ENCODE measurements at places on chromosomes 2 and 18.
A peak's percentile ranks its signal among the peaks of the same experiment; 100 is the strongest.

DNA sequence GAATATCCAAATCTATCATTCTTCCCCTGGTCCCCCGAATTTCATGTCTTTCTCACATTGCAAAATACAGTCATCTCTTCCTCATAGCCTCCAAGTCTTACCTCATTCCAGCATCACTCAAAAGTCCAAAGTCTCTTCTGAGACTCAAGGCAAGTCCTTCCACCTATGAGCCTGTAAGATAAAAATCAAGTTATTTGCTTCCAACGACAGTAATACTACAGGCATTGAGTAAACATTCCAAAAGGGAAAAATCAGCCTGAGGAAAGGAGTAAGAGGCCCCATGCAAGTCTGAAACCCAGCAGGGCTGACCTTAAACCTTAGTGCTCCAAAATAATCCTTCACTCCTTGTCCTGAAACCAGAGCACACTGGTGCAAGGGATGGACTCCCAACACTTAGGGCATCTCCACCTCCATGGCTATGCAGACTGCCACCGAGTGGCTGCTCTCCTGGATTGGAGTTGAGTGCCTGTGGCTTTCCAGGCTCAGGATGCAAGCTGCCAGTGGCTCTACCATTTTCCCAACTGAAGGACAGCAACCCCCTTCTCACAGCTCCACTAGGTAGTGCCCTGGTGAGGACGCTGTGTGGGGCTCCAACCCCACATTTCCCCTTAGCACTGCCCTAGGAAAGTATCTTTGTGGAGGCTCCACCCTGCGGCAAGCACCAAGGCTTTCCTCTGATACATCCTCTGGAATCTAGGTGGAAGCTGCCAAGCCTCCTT lies 16.3 kb downstream of the DTNA start:
- no peak for DNase-seq

- no peak for DNase-seq
Observed at GRCh38 chr2:118013221-118013723, 598 bp downstream of the CCDC93 start.

- no peak for DNase-seq
Observed at GRCh38 chr2:208320686-208321085, 54.6 kb downstream of the PIKFYVE start.

GRCh38 chr18:13003466-13003896 lies 12.3 kb downstream of the CEP192 start:
- DNase-seq, result peak; percentile 16

GRCh38 chr2:44358503-44358902 lies 2.8 kb downstream of the PREPL start:
- DNase-seq, result peak; percentile 4

DNA sequence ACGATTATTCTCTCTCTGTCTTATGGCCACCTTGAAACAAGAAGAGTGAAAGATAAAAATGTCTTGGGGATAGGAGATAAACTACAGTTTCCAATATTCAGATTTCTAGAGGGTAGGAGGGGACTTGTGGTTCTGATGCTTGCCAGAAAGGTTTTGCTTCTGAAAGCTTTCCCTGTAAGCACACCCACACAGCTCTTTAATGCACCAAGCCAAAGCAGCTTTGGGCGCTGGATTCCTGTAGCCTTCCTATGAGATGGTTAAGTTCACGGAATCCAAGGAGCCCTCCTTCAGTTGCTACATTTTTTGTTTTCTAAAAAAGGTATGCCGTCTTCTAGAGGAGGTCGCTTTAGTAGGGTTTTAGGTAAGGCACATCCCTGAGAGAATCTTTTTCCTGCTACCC lies 4.9 kb downstream of the LRRTM1 start:
- DNase-seq, result no peak

- DNase-seq, result no peak
Observed at GRCh38 chr2:205014201-205014600, 468.9 kb downstream of the PARD3B start.

DNA sequence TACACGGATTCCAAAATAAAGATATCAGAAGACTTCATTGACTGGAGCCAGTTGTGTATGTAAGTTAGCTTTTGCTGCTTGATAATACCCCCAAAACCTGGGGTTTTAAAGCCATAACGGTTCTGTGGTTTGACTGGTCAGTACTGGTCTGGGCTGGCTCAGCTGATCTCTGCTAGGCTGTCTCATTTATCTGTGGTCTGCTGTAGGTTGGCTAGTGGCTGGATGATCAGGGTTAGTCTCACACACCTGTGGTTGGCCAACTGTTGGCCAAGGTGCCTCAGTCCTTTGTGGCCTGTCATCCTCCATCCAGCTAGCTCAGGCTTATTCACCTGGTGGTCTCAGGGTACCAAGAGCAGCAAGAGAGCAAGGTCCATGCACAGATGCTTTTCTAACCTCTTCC lies 183.2 kb downstream of the KLHL29 start:
- no peak for DNase-seq

GRCh38 chr2:242056785-242057184 lies 187.3 kb downstream of the RTP5 start:
- DNase-seq, result no peak

- DNase-seq, result no peak
Observed at GRCh38 chr2:11990576-11990975, 244.1 kb downstream of the LPIN1 start.

- DNase-seq, result no peak
Observed at GRCh38 chr2:112483042-112483473, 1.1 kb downstream of the TTL start.

- DNase-seq, result no peak
Observed at GRCh38 chr2:237594514-237594871, 4.0 kb upstream of the RAB17 start.

- no peak for DNase-seq
Observed at GRCh38 chr2:70214953-70215549, 24.2 kb upstream of the C2orf42 start.

DNA sequence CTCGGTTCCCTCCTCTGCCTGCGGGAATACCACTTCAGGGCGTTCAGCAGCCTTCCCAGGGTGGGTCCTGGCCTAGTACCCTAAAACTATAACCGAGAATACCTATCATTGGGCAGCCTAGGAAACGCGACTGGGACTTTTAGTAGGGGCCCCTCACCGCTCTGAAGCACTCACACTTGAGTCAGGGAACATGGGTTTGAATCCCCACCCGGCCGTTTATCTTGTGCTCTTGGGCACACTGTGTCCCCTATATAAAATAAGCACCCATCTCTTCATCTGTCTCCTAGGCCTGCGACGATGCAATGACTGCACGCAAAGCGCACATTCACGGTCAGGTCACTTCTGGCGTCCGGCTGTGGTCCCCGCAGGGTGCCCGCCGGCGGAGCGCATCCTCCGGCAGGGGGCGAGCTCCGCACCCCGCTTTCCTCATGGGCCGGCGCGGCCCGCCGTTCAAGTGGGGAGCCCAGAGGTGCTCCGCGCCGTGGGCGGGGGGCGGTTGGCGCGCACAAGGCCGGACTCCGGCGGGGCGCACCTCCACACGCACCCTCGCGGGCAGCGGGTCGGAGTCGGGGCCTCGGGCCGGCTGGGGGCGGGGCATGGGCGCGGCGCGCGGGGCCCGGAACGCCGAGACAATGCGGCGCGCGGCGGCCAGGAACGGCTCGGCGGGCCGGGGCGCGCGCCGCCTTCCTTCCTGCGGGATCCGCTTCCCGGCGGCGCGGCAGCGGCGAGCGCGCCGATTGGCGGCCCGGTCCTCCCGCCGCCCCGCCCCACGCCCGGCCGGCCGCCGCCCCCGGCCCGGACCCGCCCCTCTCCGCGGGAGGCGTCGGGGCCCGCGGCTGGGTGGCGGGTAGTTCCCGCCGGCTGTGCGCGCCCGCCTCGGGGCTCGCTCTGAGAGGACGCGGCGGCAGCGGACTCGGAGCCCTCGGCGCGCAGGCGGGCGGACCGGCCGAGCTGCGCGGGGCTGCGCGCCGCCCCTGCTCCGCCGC lies at the start of gene ASAP2:
ASAP2 (plus strand) TSS at position 850 of the 986 bp plus-strand sequence. CDS start 293 bp downstream, outside the sequence.
- no peak for DNase-seq

DNA sequence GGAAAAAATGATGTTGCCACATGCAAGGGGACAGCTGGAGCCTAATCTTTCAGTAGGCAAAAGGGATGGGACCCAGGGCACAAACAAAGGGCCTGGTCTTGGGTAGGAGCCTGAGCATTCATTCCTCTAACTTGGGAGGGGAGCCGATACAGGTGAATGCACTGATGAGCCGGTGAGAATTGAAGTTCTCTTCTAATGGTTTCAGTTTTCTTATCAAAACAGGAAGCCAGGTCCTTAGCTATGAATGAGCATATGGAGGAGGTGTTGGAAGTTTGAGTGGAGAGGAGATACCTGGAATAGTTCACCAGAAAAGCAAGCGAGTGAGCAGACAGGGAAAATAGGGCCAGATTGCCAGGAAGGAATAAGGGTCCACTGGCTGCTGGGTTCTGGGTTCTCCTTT lies 10.1 kb downstream of the DPP4 start:
- DNase-seq, result no peak

DNA sequence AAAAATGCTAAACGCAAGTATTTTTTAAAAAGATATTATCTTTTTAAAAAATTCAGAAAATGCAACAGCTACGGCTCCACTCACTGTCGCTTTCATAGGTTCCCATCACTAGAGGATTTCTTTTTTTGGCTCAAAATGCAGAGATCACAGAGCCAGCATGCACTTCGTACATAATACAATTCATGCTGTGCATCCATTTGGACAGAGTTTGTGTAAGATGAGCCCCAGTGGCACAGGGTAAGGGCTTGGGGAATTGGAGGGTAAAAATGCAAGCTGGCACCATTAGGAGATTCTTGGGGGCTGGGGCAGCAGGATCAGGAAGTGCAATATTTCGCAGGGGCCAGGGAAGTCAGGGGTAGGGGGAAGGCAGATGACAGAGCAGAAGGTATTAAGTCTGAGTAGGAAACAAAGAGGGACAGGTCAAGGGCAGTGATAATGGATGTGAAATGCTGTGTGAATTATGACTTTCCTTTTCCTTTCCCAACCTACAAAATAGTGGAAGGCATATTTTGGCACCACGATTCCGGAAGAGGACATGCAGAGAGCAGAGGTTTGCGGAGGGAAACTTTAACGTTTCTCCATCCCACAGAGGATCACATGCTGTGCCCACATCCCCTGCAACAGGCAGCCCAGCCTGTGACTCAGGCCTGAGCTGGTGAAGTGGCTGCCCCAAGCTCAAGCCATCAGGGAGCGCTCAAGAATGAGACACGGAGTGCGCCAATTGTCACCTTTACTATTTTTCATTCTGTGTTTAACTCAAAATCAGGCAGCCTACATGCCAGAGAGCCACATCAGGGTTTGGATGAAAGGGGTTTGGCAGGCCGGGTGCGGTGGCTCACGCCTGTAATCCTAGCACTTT lies 4.7 kb downstream of the CAPG start:
- peak; percentile 47 for DNase-seq

GRCh38 chr18:34710458-34710914 lies 388 bp downstream of the DTNA start:
- no peak for DNase-seq

DNA sequence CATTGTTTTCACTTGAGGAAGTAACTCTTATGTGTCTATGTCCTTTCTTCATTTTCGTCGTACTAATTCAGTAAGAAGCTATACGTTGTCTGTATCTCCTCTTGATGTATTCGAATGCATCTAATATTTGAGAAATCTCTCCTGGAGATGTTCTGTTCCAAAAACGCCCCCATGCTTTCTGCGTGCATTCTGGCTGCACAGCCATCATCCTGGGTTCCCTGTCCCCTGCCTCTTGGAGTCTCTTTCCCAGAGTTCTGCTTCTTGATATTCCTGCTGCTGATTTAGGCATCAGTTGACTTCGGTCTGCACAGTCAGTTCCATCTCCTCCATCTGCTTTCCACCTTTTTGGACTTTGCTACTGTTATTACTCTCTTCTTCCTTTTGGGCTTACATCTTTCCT lies 13.5 kb downstream of the PNO1 start:
- DNase-seq, result no peak

GRCh38 chr18:3689986-3690763 lies 240.2 kb downstream of the TGIF1 start:
- DNase-seq, result no peak

GRCh38 chr2:33786881-33787280 lies 187.8 kb upstream of the FAM98A start:
- no peak for DNase-seq

GRCh38 chr2:40361478-40361877 lies 90.4 kb downstream of the SLC8A1 start:
- DNase-seq, result no peak

- DNase-seq, result no peak
Observed at GRCh38 chr2:177398290-177398683, 5.7 kb downstream of the AGPS start.

- DNase-seq, result no peak
Observed at GRCh38 chr2:134460583-134460998, 206.7 kb downstream of the MGAT5 start.

GRCh38 chr2:12964904-12965539 lies 248.3 kb downstream of the TRIB2 start:
- DNase-seq, result no peak

- DNase-seq, result no peak
Observed at GRCh38 chr18:1658908-1659566, 754.4 kb downstream of the ADCYAP1 start.

DNA sequence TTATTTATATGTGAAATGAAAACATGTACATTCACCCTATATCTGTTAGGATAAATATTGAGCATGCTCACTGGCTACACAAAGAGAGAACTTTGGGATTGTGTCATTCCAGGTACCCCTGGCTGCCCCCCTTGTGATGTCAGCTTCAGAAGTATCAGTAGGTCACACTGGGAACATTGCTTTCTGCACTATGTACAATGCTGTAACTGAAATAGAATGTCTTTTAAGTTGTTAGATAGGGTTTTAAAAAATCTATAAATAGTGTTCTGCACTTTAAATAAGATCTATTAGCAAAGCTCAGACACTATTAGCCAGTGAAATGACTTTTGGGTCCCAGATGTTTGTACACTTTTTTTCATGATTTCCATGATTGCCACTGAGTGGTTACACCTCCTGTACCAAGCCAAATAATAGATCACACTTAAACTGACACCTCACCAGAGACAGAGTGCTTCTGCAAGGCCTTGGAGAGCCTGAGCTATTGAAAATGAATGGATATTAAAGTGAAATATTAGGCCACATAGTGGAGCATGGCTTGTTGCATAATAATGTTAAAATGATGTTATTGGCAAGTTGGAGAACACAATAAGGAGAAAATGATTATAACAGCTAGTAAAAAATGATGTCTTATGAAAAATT lies 297.0 kb upstream of the NXPH2 start:
- no peak for DNase-seq

DNA sequence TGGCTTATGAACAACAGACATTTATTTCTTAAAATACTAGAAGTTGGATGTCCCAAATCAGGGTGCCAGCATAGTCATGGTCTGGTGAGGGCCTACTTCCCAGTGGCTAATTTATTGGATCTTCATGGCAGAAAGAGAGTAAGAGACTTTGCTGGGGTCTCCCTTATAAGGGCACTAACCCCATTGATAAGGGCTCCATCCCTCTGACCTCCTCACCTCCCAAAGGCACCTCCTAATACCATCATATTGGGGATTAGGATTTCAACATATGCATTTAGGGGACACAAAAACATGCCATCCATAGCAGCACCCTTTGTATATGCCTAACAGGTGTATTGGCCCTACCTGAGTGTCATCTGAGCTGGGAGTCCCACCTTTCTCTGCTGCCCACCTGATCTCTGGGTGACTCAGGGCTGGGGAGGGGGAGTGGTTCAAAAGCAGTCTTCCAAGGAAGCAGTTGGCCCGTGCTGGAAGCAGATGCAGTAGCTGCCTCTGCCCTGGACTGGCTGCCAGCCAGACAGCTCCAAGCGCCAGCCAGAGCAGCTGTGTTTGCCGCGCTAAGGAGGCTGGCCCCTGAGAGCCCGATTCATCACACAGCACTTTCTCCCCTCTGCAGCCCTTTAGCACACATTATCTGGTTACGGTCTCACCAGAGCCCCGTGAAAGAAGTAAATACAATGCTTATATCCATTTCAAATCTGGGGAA lies 84.6 kb downstream of the SMAD7 start:
- DNase-seq, result no peak
